Lung (tissue), 17 donors: ENCODE measurements at places on chromosomes 7 and 10. TPM values are rescaled to one million over a fixed set of nuclear protein-coding genes. Genes with fewer than 3 reads are reported as not detected.

PIP gene
- polyA plus RNA-seq, result 35.3 TPM

WEE2 gene
- polyA plus RNA-seq, result not detected

DNA sequence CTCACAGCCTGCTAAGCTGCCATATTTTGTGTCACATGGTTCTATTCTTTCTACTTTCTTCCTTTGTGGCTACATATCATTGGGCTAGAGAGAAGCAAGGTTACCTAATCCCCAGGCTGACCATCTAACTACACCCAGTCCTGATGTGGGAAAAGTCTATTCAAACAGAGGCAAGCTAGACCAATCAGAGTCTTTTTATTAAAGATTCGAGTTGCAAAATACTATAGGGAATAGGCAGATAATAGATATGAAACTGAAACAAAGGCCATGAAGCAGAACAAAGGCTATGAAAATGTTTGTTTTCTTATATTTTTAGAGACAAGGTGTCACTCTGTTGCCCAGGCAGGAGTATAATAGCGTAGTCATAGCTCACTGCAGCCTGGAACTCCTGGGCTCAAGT lies 36.7 kb downstream of the MTERF1 start:
- no peak for DNase-seq

- DNase-seq, result no peak
Observed at GRCh38 chr10:33227489-33227888, 107.0 kb downstream of the NRP1 start.
